GM13976 (cell line): ENCODE measurements at places on chromosomes 13 and 19.

- no peak for DNase-seq
Measured at GRCh38 chr19:14502334-14503092, 6.6 kb upstream of the GIPC1 start.

DNA sequence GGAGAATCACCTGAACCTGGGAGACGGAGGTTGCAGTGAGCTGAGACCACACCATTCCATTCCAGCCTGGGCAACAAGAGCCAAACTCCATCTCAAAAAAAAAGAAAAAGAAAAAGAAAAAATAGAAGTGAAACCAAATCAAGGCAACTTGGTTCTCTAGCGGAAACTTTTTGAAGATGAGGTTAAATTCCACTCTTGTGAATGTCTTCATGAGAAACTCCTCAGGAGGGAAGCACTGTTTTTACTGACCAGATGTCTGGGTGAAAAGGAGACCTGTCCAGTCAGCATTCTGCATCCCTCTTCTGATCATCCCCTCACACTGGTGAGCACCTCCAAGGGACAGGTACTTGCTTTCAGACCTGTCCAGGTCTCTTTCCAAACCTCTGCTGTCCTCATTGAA, 15.8 kb downstream of the BRD4 start:
- DNase-seq, result peak; percentile 59

- no peak for DNase-seq
Measured at GRCh38 chr19:21321134-21321533, 8.1 kb downstream of the ZNF708 start.

GRCh38 chr19:33609353-33609752, 12.4 kb upstream of the CHST8 start:
- no peak for DNase-seq

DNA sequence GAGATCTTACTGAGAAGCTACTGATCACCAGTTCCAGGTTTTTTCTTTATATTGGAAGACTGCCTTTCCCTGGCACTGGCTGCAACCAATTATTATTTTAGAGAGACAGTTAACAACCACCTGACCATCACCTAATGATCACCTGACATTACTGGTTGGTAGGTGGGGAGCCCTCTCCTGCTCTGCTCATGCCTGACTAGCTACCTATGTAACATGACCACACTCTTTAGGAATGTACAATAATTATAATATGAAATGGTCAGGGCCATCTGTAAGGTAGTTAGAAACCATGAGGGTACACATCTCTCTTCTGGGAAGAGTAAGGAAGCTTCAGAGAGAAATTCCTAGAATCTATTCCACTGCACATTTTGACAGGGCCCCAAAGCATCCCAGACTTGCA, 59.0 kb upstream of the SCEL start:
- no peak for DNase-seq

GRCh38 chr19:12043752-12044422, 8.4 kb upstream of the ZNF433 start:
- no peak for DNase-seq

- DNase-seq, result no peak
Measured at GRCh38 chr19:12481781-12482508, 2.7 kb downstream of the ZNF709 start.

DNA sequence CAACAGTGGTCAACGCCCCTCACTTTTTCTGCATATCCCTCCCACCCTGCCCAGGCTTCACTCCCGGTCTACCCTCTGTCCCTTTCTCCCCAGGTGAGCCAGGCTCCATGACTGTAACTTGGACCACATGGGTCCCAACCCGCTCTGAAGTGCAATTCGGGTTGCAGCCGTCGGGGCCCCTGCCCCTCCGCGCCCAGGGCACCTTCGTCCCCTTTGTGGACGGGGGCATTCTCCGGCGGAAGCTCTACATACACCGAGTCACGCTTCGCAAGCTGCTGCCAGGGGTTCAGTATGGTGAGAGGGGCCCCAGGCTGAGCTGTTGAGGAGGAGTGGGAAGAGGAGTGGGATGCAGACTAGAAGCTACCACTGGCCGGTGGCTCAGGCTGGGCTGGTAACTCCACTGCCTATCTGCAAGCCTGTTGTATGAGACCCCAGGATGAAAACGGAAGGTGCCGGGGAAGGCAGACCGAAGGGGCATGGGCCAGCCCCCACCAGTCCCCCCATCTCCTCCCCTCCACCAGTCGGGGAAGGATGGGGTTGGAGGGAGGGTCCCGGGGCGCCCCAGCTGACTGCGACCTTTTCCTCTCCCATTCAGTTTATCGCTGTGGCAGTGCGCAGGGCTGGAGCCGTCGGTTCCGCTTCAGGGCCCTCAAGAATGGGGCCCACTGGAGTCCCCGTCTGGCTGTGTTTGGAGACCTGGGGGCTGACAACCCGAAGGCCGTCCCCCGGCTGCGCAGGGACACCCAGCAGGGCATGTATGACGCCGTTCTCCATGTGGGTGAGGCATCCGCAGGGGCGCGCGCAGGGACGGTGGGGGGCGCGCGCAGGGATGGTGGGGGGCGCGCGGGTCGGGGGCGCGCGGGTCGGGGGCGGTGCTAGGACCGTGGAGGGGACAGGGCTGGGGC, 14.4 kb downstream of the ACP7 start:
- no peak for DNase-seq

DNA sequence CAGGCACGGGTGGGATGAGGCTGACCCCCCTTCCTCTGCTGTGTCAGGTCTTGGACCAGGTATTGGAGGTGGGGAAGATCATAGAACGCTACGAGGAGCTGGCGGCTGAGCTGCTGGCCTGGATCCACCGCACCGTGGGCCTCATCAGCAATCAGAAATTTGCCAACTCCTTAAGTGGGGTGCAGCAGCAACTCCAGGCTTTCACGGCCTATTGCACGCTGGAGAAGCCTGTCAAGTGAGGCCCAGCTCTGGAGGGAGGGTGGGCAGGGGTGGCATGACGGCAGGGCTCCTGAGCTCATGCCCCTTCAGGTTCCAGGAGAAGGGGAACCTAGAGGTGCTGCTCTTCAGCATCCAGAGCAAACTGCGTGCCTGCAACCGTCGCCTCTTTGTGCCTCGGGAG, 35.3 kb downstream of the SPTBN4 start:
- DNase-seq, result no peak

DNA sequence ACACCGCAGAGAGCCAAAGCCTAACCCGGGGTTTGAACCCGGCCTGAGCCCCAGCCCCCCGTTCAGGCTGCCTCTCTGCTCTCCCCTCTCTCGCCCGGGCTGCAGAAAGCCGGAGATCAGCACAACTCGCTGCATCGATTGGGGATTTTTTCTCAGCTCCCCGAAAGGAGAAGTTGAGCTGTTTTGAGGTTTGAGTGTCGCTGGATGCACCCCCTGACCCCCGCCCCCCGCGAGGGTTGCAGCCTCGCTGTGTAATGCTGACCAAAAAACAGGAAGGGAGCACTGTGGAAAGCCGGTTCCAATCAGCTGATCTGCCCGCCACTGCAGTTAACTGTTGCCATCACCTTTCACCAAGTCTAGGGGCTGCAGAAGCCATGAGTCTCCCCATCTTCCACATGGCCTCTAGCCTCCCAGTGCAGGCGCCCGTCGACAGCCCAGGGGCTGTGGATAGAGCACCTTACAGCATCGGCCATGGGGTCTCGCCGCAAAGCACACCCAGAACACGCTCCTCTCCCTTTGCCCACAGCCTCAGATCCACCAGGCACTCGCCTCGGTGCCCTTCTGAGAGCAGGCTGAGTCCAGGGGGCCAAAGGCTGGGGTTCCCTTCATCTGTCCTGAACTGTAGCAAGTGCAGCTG, 34.5 kb downstream of the MYO9B start:
- peak; percentile 89 for DNase-seq

- no peak for DNase-seq
Measured at GRCh38 chr19:51183629-51184028, 41.3 kb upstream of the CD33 start.

DNA sequence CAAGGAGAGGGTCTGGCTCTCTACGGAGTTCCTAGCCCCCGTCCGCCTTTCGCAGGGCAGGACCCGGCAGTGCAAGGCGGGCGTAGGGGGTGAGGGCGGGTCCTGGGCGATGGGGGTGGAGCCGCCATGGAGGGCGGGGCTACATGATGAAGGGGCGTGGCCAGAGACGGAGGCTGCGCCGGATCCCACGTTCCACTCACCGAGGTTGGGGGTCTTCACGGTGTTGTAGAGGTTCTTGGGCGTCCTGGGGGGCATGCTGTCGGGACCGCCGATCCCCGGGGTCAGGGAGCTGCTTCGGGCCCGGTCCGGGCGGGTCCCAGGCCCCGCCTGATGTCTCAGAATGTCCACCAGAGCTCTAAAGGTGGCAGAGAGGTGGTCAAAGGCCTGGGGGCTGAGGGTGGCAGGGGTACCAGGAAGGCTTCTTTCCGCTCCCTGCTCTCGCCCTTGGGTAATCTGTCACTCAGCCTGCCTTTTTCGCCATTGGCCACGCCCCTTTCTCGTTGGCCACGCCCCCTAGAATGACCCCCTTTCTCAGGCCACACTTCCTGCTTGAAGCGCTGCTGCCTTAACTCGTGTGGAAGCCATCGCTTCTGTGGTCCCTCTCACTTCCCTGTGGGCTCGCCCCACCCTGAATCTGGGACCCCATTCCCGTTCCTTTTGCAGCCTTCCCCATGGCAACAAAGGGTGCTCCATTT, 2.5 kb downstream of the SHISA7 start:
- peak; percentile 73 for DNase-seq

DNA sequence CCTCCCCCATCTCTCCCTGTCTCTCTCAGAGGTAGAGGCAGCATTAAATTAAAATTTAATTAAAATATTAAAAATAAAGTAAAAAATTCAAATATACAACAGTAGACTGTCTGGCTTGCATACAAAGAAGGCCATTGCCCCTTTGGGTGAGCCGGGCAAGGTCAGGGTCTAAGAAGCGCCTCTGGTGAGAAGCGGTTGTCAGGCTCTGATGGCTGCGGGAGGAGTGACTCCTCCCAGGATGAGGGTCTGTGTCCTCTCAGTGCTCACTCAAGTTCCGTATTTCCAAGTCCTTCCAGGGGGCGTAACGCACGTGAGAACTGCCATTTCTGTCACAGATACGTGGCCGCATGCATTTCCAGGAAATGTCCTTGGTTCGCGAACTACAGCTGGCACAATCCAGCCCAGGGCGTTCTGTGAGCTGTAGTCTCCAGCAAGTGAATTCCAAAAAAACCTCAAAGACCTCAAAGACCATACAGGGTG, 737 bp upstream of the ZNF181 start:
- peak; percentile 51 for DNase-seq

GRCh38 chr19:53537121-53537520, 824 bp upstream of the ZNF331 start:
- no peak for DNase-seq

- DNase-seq, result no peak
Measured at GRCh38 chr13:112959701-112960542, 9.1 kb upstream of the MCF2L start.

GRCh38 chr13:112255550-112256120, 120.5 kb upstream of the SPACA7 start:
- DNase-seq, result no peak
